Stimulated activated CD4-positive, alpha-beta T cell treated with anti-CD3 and anti-CD28 coated beads, Interleukin-12 subunit alpha, Interleukin-12 subunit beta, amount 100 ng/mL, for 48 hours (primary cell): ENCODE measurements at places on chromosomes 1 and 21.

GRCh38 chr1:187262731-187263130 is 434.0 kb downstream of the PLA2G4A start:
- DNase-seq, result no peak

- DNase-seq, result no peak
These were observed 4.8 kb downstream of the INAVA start for GRCh38 chr1:200899451-200899915.

- peak; percentile 63 for DNase-seq
These were observed 54.8 kb upstream of the SOD1 start for GRCh38 chr21:31604591-31605190.

GRCh38 chr1:162317621-162318020 is 59.0 kb downstream of the SPATA46 start:
- no peak for DNase-seq

GRCh38 chr1:229141689-229142377 is 129.1 kb upstream of the RAB4A start:
- no peak for DNase-seq

DNA sequence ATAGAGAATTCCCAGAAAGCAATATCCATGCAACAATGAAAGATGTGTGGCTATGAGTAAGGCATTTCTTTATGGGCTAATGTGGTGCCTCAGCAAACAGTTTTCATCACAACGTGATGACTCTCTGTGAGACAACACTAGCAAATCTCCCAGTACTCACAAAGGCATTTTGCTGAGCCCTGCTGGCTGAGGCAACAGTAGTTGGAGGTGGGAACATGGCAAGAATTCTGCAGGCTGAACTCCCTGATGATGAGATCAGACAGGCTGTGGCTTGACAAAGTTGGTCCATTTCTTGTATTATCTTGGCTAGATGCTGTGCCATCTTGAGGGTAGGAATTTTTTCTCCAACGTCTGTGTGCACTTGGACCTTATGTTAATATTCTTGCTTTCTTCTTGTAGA is 24.6 kb downstream of the PROX1 start:
- no peak for DNase-seq

- no peak for DNase-seq
These were observed 4.3 kb upstream of the PIK3R3 start for GRCh38 chr1:46136711-46137110.

- no peak for DNase-seq
These were observed 17.4 kb downstream of the MRPL39 start for GRCh38 chr21:25589887-25590286.

GRCh38 chr21:38284216-38284615 is 27.4 kb downstream of the KCNJ15 start:
- DNase-seq, result no peak

DNA sequence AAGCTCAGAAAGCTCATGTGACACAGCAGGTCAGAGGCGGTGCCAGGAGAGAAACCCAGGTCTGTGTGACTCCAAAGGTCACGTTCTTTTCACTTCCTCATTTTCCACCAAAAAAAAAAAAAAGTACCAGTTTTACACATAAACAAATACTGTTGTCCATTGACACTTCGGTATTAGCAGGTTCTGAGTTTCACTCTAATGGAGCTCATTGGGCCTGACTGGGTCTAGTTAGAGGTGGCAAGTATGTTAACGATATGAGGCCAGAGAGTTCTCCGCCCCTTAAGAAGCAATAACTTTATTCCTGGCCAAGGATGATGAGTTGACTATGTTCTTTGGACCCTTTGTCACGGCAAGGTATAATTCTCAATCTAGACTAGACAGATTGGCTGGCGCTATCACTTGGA is 30.0 kb upstream of the SDE2 start:
- no peak for DNase-seq

DNA sequence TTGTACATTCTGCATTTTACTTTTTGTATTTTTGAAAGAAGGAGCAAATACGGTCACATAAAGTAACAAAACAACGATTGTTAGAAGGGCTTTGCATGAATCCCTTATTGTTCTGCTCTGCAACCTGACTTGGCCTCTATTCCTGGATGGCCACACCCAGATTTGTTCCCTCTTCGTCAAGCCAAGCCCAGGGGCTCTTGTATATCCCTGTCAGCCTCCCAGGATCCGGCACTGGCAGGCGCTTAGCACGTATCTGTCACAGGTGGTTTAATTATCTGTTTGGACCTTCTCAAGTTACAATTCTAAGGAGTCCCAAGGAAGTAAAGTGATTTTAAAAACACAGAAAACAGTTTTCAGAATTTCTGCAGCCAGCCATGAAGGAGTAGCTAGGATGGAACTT is 28.0 kb downstream of the CRYAA start:
- DNase-seq, result no peak
